Stimulated activated CD8-positive, alpha-beta memory T cell treated with anti-CD3 and anti-CD28 coated beads, Interleukin-7, amount 100 ng/mL, for 4 hours (primary cell): ENCODE measurements at places on chromosomes 11 and 22.

- no peak for DNase-seq
Measured at GRCh38 chr11:124198897-124199296, 15.8 kb downstream of the OR10D3 start.

- DNase-seq: no peak
Measured at GRCh38 chr11:108568195-108568858, 25.2 kb downstream of the EXPH5 start.

GRCh38 chr11:112364962-112365481 is 104.4 kb upstream of the PLET1 start:
- DNase-seq: no peak

DNA sequence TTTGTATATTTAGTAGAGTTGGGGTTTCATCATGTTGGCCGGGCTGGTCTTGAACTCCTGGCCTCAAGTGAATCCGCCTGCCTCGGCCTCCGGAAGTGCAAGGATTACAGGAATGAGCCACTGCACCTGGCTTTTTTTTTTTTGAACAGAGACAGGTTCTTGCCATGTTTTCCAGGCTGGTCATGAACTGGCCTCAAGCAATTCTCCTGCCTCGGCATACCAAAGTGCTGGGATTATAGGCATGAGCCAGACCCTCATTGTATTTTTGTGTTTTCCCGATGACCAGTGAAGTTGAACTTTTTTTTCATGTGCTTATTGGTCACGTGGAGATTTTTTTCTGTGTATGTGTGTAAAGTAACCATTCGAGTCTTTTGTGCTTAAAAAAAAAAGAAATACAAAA is 48.2 kb downstream of the KIAA1671 start:
- DNase-seq: no peak

DNA sequence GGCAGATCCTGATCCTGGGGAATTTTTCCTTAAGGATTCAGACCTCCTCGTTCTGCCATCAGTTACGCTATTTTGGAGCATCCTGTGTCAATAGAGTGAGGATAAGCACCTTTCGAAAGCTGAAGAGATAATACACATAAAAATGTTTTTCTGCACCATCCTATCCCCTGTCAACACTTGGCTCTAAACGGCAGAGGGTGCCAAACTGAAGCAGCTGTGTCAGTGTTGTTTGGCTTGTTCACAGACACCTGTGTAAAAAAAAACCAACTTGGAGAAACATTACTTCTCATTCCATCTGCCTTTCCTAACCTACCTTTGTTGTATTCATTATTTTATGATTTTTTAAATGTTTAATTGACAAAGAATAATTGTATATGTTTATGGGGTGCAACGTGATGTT is 417.0 kb upstream of the DDI1 start:
- no peak for DNase-seq

- no peak for DNase-seq
Measured at GRCh38 chr11:34432822-34433221, 5.9 kb upstream of the CAT start.

DNA sequence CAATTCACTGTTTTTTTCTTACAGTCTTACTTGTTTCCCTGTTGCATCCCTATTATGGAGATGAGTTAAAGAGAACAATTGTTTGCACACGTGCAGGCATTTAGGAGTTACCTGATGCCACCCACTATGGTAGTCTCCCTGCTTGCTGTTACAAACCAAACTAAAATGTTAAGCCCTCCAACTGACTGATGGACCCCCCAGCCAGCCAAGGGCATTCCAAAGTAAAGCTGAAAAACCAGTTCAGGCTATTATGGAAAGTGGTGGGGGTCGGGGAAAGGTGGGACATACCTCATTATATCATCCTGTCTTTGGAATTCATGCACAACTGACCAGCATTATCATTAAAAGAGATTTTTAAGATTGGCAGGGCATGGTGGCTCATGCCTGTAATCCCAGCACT is 47.0 kb upstream of the GNAZ start:
- DNase-seq: no peak
